ENCODE measurements at places on chromosomes 4 and X. TPM values are rescaled to one million over a fixed set of nuclear protein-coding genes. Genes with fewer than 3 reads are reported as not detected.

The COL4A5 gene
- 9.5 TPM for total RNA-seq

The ELF4 gene
- total RNA-seq = 5.5 TPM

The MAGEC3 gene
- total RNA-seq = not detected

The STOX2 gene
- 5.6 TPM for total RNA-seq

The GAGE13 gene
- not detected for total RNA-seq

The ABCG2 gene
- 0.35 TPM for total RNA-seq

The CTSO gene
- 0.23 TPM for total RNA-seq

The UGT2B11 gene
- not detected for total RNA-seq

The RBM3 gene
- total RNA-seq = 135 TPM

The VEGFC gene
- total RNA-seq = 4.9 TPM

The KLB gene
- not detected for total RNA-seq

The NUDT11 gene
- total RNA-seq = 35.8 TPM

The MND1 gene
- total RNA-seq = 34.2 TPM

The DKC1 gene
- total RNA-seq = 97.8 TPM

The STPG2 gene
- total RNA-seq = not detected

DNA sequence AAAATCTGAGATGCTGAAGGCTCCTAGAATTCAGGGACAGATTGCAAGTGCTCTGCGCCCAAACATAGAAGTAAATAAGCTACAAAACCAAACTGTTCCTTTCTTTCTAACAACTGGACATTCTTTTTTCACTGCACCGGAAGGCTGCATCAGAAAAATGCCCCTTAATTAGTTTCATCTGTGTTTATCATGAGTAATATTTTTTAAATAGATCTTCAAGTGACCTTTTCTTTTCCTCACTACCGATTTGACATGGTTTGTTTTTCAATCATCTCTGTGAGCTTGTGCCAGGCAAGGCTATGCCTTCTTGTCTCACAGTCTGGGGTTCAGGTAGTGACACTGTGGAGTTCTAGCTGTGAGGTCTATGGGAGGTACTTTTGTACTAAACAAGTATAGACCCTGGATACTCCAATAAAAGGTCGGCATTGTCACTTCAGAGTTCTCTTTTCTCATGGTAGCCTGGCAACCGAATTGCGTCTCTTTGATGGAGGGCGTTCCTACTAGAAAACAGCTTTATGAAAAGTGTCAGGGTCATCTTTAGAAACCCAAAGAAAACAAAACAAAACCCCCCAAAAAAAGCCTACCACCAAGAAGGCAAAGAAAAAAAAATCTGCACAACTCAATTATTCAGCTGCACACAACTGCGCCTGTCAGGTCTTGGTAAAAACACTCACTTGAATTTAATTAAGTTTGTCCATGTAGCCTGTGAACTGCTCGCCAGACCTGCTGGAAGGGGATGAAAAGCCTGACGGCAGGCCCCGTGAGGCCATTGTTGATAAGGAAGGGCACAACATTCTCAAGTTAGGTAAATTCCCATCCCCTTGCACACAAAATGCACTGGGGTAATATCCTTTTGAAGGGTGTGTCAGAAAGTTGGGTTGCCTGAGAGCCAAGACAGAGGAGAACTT lies 22.8 kb upstream of the ADAMTS3 start:
- DNase-seq = no peak

DNA sequence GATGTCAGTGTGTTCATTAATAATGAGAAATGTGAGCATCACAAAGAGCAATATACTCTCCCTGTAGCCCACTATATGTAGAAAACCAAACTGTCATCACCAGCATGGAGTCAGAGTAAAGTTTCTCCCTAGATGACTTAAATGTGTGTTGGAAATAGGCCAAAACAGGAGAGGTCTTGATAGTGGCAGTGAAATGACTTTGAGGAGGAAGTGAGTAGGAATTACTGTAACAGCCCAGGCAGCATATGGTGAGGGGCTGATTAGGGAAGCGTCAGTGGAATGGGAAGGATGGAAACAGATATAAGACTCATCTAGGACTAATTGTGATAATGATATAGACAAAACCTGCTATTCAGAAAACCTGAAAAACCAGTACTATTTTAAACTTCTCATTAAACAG lies 83.9 kb downstream of the ATXN3L start:
- no peak for DNase-seq

DNA sequence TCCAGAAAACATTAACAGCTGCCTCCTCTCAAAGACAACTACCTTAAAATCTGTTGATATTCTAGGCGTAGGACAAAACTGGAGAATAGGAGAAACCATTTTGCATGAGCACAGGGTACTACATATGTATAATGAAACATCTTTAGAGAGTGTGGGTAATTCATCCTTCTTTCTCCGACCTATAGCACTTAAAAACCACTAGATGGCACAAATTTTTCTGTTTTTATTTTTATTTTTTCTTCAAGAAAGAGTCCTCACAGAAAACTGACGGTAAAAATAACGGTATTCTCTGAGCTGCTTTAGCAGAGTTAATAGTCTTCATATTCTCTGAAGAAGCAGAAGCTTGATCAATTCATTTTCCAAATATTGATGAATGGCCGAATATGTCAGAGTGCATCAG lies 14.6 kb downstream of the SMIM31 start:
- DNase-seq = no peak

- DNase-seq = no peak
Observed at GRCh38 chrX:127457161-127457560, 595.0 kb downstream of the ACTRT1 start.

GRCh38 chr4:174292473-174292872 lies 8.8 kb downstream of the CEP44 start:
- no peak for DNase-seq

DNA sequence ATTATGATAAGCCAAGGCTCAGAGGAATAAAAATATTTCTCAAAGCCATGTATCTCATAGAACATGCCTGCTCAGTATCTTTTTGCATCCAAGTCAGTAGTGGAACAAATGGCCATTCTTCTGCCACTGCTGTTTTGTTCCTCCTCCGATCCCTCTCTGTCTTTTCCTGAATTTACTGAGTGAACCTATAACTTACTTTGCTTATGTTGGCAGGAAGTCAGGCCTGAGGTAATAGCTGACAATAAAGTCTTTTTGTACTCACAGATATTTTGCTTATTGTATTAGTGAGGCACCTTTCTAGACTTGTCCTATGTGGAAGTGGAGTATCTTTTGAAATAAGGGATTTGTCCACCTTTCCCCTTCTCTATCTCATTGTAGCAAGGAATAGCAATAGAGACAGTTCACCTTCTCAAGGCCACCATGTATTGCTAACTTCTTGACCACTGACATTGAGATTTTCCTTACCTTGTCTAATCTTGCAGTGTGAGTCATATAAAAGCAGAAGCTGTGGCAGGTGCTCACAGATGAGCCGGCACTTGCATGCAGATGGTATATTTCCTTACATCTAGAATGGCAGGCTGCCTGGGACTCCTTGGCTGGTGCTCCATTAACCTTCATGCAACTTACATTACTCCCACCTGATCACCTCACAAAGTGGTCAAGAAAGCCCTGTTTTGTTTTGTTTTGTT lies 68.2 kb downstream of the AGTR2 start:
- DNase-seq = no peak

- no peak for DNase-seq
Observed at GRCh38 chr4:78079726-78080430, 22.8 kb downstream of the FRAS1 start.

DNA sequence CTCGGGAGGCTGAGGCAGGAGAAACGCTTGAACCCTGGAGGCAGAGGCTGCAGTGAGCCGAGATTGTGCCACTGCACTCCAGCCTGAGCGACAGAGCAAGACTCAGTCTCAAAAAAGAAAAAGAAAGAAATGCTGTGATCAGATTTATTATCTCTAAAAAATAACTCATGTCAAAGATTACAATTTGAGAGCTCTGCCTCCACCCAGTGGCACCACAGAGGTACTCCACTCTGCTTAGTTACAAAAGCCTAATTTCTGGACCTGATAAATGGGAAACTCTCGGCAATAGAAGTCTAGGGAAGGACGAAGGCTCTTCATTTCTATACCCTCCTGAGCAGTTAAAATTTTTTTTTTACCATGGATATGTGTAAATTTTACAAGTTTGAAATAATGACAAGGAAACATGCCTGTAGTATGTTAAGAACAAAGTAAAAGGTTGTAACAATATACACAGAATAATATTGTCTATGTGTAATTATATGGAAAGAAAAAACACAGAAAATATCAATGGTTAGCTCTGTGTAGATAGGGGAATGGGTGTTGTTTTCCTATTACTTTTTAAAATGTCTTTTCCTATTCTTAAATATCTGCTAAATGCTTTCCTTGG lies 149.8 kb downstream of the STIM2 start:
- DNase-seq = peak; percentile 75

- DNase-seq = no peak
Observed at GRCh38 chr4:88481537-88481936, 24.6 kb downstream of the HERC5 start.

- DNase-seq = no peak
Observed at GRCh38 chr4:3207531-3208037, 41.4 kb upstream of the MSANTD1 start.

DNA sequence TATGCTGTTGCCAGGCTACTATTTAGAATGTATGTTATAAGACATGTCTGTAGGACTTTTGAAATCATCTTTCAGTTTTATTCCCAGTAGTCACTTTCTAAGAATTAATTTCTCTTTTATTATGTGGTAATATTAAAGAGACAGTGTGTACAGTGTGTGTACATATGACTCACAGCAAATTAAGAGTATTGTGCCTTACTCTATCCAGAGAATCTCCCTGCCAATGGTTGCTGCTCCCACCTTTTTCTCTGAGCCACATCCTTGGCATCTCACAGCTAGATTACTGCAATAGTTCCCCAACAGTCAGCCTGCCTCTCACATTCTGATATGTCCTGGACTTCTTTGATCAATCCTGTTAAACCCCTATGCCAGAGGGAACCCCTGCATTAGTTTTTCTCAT lies 114.5 kb downstream of the ANXA5 start:
- DNase-seq = no peak

GRCh38 chr4:146110871-146111485 lies 64.5 kb upstream of the LSM6 start:
- DNase-seq = no peak

- DNase-seq = no peak
Observed at GRCh38 chr4:63493265-63493664, 916.0 kb downstream of the TECRL start.

GRCh38 chr4:153514001-153514526 lies 47.9 kb downstream of the TMEM131L start:
- DNase-seq = peak; percentile 67

GRCh38 chrX:22134681-22135080 lies 102.6 kb downstream of the PHEX start:
- peak; percentile 82 for DNase-seq

DNA sequence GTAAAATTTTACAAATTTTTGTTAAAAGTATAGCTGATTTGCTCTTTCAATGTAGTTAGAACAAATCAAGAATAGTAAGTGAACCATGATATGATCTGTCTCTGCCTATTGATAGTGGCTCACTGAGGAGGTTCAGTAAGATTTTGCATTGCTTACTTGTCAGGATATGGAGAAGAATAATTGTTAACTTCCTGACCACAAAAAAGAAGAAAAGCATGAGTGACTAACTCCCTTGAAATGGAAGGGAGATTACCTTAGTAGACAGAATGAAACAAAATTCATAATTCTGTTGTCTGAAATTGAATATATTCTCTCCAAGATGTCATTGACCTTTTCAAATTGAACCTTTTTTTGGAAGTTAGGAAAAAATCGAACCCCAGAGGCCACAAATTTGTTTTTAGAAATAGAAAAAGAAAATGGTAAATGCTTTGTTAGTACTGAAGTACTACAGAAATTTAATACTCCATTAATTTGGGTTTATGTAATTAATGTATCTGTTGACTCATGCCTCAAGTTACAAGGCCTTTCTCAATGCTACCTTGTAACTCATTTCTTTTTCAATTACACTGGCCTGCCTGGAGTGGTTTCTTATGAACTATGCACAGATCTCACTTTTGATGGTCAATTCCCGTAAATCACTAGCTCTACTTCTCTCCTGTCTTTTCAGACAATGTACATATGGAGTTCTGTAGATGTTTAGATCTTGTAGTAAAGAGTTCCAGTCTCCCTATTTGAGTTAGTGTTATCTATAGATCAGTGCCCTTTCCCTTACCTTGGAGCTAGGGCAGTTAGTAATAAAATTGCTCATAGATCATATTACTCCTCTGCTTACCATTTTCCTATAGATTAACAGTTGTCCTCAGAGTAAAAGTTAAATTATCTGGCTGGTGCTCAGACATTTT lies 139.3 kb downstream of the TLL1 start:
- DNase-seq = no peak

- no peak for DNase-seq
Observed at GRCh38 chr4:179941911-179942310, 2301.3 kb upstream of the TENM3 start.

DNA sequence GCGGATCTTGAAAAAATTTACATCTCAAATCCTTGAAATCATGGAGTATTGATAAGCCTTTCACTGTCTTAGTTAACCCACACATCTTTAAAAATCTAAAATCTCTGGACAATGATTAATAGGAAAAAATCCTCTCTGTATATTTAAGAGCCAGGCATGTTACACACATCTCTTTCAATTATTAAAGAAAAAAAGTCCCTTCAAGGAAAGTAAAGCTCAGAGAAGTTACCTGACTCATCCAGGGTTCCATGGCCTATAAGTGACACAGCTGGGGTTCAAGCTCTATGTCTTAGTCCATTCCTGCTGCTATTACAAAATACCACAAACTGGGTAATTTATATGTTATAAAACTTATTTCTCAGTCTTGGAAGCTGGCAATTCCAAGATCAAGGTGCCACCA lies 14.2 kb upstream of the FGF16 start:
- DNase-seq = no peak

- DNase-seq = no peak
Observed at GRCh38 chr4:6501171-6501570, 28.8 kb upstream of the PPP2R2C start.

GRCh38 chrX:79270401-79270800 lies 96.7 kb downstream of the ITM2A start:
- DNase-seq = peak; percentile 38

GRCh38 chrX:115226929-115227328 lies 7.0 kb downstream of the LRCH2 start:
- peak; percentile 25 for DNase-seq

- no peak for DNase-seq
Observed at GRCh38 chr4:162706051-162706450, 460.6 kb downstream of the NAF1 start.

GRCh38 chrX:1162119-1162916 lies 50.1 kb downstream of the CRLF2 start:
- no peak for DNase-seq

- DNase-seq = peak; percentile 58
Observed at GRCh38 chrX:9937761-9938160, 29.4 kb upstream of the CLDN34 start.

GRCh38 chr4:182495645-182496385 lies 252.6 kb downstream of the TENM3 start:
- no peak for DNase-seq

- peak; percentile 44 for DNase-seq
Observed at GRCh38 chr4:8525383-8526120, 54.6 kb upstream of the GPR78 start.

- no peak for DNase-seq
Observed at GRCh38 chr4:42460043-42460442, 62.8 kb downstream of the SHISA3 start.
